ENCODE measurements at places on chromosomes 12 and 14.

GRCh38 chr14:32698831-32699230, 239.8 kb upstream of the NPAS3 start:
- no peak for DNase-seq

GRCh38 chr12:49671031-49671765, 36.0 kb downstream of the FMNL3 start:
- DNase-seq = no peak

DNA sequence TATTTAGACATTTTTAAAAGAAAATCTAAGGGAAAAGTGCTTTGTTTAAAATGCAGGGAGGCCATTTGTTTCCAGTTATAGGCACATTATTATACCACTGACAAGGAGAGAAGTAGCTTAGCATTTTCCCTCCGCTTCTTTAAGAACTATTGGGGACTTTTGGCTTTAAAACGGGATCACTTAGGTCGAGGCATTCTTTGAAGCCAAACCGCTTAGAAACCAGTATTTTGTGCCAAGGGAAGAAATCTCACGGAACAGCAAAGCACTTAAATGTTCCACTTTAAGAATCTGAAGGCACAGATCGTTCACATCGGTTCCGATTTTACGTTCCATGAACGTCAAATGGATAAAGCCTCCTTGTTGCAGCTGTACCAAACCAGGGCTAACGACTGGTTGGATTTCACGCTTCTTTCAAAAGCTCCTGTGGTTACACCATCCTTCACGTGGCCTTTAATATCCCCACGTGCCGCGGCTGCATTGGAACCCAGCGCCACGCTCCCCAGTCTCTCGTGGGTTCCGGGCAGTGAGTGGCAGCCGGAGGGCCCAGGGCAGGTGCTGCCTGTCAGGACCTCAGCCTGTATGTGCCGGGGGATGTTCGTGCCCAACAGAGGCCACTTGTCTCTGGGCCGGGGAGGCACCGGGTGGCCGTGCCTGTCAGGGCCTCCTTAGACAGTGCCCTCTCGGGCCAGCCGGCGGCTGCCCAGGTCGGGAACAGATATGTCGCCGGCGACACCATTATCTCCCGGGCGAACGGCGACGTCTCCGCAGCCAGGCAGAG, 195.4 kb downstream of the KIF26A start:
- DNase-seq = no peak

- DNase-seq = no peak
Measured at GRCh38 chr12:60263836-60264493, 668.1 kb downstream of the SLC16A7 start.

DNA sequence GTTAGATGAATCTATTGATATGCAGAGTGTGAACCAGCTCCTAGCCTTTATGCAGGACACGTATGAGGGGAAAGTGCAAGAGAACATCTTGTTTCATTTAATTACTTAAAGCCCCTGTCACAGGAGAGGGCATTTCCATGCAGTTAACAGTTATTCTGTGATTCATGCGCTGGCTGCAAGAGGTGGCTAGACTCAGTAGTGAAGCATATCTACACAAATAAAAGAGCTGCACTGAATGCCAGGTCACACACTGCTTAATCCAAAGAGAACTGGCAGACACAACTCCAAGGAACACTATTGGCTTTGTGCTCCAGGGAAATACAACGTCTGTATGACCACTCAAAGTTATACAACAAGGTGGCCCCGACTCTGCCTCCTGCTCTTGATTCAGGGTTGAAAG, 394.1 kb downstream of the C12orf75 start:
- DNase-seq = no peak

All from NCI-H1105 (cell line).